ENCODE measurements at places on chromosomes 6 and 20.
A peak's percentile ranks its signal among the peaks of the same experiment; 100 is the strongest.

- no peak for DNase-seq
Measured at GRCh38 chr20:61217848-61218247, 34.2 kb upstream of the CDH4 start.

DNA sequence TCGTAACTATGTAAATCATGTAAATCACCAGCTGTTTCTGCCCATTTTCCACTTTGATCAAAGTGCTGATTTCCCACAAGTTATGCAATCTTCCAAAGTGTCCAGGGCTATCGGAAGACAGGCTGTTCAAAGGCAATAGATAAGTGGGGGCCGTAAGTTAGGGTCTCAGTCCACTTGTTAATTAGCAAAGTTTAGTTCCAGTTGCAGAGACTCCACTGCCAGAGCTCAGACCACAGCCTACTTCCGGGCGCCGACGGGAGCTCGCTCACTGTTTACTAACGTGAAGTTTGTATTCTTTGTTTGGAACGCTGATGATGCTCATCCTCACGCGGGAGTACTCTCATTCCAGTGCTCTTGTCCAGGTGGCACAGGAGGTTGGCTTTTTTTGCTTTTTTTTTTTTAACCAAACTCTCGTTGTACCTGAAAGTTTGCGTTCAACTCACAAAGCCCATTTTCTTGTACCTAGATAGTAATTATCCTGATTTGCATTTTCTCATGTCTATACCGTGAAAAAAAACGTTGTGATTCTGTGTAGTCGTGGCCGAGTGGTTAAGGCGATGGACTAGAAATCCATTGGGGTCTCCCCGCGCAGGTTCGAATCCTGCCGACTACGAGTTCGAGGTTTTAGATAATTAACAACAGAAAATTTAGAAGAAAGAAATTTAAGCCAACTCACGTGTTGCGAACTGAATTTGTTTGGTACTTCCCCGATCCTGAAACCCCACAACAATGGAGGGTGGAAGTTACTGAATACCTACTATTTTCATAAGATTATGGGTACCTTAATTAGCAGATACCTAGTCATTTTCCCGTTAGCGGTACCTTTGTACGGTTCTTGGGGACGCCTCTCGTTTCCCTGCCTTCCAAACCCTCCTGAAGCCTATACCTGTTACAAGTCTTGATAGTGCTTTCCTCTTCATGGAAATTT lies 29.9 kb upstream of the ZNF184 start:
- peak; percentile 91 for DNase-seq

GRCh38 chr20:9241232-9241692 lies 172.4 kb downstream of the PLCB4 start:
- no peak for DNase-seq

- DNase-seq = peak; percentile 77
Measured at GRCh38 chr6:44096612-44097011, 30.6 kb downstream of the MRPL14 start.

DNA sequence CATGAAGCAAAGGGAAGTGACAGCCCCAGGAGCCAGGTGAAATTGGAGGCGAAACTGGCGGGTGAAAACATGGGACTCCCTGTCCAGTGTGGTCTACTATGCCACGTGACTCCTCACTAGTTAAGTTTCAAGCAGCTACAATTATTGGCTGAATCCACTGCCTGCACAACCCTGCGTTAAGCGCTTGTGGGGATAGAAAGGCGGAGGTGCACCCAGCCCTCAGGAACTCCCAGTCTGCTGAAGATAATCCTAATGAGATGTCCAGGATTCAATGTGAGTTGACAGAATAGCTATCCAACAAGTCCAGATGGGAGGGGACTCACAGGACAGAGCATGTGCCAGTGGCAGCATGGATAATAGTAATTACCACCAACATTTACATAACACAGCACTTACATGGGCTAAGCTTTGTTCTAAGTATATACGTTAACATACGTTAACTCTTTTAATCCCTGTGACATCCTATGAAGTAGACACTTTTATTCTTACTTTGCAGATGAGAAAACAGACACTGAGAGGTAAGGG lies 1.8 kb downstream of the MOCS1 start:
- DNase-seq = no peak

GRCh38 chr6:38349795-38350194 lies 289.9 kb downstream of the BTBD9 start:
- no peak for DNase-seq

GRCh38 chr6:79672631-79673111 lies 41.5 kb downstream of the SH3BGRL2 start:
- DNase-seq = peak; percentile 21

- no peak for DNase-seq
Measured at GRCh38 chr6:1226277-1227099, 85.4 kb upstream of the FOXQ1 start.

- DNase-seq = peak; percentile 18
Measured at GRCh38 chr6:121579478-121579877, 144.0 kb downstream of the GJA1 start.

DNA sequence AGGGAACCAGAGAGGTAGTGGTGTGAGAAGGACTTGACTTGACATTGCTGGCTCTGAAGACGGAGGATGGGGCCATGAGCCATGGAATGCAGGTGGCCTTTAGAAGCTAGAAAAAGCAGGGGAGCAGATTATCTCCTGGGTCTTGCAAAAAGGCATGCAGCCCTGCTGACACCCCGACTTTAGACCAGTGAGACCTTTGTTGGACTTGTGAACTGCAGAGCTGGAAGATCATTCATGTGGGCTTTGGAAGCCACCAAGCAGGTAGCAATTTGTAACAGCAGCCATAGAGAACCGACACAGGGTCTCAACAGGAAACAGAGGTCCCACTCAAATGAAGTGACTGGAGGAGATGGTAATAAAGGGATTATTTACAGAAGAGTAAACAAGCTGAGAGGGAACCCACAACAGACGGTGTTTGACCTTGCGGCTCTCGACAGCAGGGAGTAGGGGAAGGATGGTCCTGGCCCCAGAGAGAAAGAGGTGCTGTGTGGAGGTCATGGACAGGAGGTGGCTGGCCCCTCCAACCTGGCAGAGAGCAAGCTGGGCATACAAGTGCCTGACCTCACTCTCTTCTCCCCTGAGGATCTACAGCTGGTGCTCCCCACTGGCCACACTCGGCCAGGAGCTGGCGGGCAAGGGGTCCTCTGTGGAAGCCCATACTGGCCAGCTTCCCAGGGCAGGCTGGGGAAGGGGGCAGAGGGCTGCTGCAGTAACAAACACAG lies 43.9 kb downstream of the SLC22A23 start:
- DNase-seq = no peak

GRCh38 chr6:136762022-136762975 lies 30.0 kb downstream of the MAP3K5 start:
- DNase-seq = no peak

- DNase-seq = peak; percentile 22
Measured at GRCh38 chr20:10171864-10172751, 46.5 kb upstream of the SNAP25 start.

GRCh38 chr6:66103954-66104353 lies 396.9 kb upstream of the EYS start:
- DNase-seq = no peak

DNA sequence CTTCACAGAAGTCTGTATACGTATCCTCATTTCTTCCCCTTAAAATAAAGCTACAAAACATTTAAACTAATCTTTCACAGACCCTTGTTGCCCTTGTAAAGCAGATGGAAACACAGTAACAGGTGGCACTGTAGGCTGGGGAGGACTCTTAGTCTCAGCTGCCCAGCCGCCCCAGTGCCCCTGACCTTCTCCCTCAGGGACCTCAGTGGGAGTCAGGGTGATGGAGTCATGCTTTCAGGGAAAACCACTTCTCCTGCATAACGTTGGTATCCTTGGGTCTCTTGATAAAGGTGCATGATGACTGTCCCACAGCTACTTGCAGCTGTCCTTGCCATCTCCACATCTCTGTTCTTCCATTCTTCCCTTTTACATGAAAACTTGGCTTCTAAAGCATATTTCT lies 198.6 kb downstream of the CDKAL1 start:
- no peak for DNase-seq

DNA sequence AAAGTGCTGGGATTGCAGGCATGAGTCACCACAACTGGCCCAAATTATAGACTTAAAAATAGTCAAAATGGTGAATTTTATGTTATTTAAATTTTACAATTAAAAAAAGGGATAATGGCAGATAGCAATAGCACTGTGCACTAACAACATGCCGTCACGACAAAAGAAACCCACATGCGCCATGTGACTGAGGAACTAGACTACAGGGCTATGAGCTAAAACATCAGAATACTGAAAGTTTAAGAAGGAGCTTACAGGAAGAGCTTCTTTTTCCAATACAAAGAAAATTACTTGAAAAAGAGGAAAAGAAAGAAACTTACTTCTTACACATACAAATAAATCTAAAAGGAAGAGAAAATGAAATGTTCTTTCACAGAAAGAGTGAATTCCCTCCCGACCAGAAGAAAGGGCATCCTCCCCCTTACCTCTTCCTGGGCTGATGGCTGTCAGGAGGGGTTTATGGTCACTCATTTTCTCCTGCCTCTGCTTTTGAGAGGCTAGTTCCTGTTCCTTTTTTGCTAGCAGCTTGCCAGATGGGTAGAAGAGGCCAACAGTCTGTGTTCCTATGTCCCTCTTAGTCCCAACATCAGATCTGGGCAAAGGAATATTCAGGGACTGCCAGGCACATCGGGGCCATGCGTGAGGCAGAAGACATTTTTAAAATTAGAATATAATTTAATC lies 54.5 kb downstream of the DZANK1 start:
- peak; percentile 51 for DNase-seq

- DNase-seq = no peak
Measured at GRCh38 chr6:97465877-97466561, 183.0 kb upstream of the MMS22L start.

DNA sequence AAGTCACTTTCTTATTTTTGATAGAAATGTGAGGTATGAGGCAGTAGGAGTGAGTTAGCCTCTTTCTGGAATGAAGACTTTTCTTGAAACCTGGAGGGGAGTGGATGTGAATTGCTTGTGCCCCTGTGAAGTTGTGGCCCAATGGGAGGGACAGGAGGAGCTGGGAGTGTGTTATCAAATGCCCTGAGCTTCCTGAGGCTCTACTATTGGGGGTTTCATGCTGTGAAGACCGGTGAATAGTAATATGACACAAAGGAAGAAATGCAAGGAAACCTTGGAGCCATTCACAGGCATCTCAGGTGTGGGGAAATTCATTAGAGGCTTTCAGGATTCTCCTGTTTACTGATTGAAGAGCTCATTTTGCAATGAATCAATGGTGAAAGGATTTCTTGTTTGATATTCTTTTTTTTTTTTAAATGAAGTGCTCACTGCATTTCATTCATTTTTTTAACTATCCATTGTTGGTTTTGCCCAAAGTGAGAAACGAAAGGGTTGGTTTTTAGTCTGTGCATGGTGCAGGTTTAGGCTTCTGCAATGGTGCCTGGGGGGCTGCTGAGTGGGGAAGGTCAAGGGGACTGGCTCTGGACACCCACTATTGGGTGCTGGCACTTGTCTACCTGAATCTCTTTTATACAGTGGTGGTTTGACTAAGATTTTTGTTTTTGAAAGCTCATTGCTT lies 8.2 kb downstream of the RNF144B start:
- no peak for DNase-seq

DNA sequence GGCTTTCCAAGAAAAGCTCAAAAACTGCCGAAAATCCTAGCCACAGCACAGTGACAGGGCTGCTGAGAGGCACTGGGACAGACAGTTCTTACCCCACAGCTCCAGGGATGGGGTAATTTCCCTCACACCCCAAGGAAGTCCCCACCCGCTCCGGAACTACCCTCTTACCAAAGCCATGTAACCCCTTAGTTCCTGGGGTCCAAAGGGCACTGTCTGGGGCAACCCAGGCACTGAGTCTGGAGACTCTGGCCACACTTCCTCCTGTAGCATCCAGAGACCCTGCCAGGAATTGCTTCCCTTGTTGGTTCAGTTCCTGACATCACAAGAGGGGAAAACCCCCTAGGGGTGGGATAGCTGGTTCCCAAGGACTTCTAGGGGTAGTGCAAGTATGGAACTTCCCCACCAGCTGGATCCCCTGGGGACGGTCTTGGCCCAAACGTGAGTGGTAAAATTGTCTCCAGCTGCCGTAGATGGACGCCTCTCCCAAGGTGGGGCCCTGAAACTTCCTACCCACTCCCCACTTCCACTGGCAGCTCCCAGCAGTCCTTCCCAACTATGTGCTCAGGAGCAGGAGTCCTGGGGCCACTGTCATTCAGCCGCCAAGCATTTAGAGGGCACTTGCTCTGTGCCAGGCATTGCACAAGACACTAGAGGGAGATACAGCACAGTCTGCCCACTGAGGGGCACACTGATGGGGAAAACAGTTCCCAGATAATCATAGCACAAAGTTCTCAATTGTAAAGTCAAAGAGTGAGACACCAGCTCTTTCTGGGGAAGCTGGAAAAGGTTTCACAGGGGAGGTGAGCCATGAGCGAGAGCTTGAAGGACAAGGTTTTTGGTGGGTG lies 17.2 kb upstream of the HCK start:
- peak; percentile 49 for DNase-seq

GRCh38 chr6:118283766-118284165 lies 264.3 kb upstream of the PLN start:
- peak; percentile 72 for DNase-seq

GRCh38 chr6:169254456-169255316 lies 1.0 kb upstream of the THBS2 start:
- DNase-seq = peak; percentile 9

GRCh38 chr6:110331390-110331789 lies 26.8 kb downstream of the METTL24 start:
- DNase-seq = no peak

DNA sequence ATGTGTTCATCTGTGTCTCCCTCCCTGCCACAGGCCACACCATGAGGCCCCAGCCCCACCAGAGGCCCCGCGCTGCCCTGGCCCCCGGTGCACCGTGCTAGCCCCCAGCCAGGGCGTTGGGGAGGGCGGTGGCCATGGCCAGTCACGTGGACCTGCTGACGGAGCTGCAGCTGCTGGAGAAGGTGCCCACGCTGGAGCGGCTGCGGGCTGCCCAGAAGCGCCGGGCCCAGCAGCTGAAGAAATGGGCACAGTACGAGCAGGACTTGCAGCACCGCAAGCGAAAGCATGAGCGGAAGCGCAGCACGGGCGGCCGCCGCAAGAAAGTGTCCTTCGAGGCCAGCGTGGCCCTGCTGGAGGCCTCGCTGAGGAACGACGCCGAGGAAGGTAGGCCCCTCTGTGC lies 30.3 kb downstream of the PPP1R16B start:
- no peak for DNase-seq

GRCh38 chr6:89432875-89433251 lies at the start of gene ANKRD6:
Gene ANKRD6 (plus strand): TSS chr6:89433152. CDS start chr6:89566977, 133,825 bp downstream.
- peak; percentile 80 for DNase-seq

- no peak for DNase-seq
Measured at GRCh38 chr20:17933711-17934110, 34.9 kb downstream of the SNX5 start.

DNA sequence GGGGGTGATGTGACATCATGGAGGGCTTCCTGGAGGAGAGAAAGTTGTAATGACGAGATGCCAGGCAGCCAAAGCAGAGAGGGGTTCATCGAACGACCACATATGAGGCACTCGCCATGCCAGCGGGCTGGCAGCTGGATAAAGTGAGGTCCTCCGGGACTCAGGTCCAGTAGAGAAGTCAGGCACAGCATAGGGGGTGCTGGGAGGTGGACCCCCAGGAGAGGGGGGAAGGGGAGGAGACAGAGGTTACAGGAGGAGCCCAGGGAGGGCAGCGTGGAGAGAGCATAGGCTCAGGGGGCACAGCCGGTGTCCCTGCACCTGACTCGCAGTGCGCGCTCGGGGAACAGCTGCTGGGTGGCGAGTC lies 174.7 kb downstream of the BMP7 start:
- DNase-seq = no peak

Measured in KBM-7 (cell line).